Activated CD8-positive, alpha-beta T cell treated with anti-CD3 and anti-CD28 coated beads, Interleukin-2, amount 10 ng/mL, durations not matched to agents 7 days and 5 days (primary cell): ENCODE measurements at places on chromosomes 7 and 10. TPM values are rescaled to one million over a fixed set of nuclear protein-coding genes. Genes with fewer than 3 reads are reported as not detected.

Gene SDK1
- 0.05 TPM for total RNA-seq

Gene HMX2
- not detected for total RNA-seq

- DNase-seq, result peak; percentile 9
These were observed 6.7 kb downstream of the SH2D4B start for GRCh38 chr10:80544316-80544953.

Gene DPYSL4
- 2.2 TPM for total RNA-seq

GRCh38 chr7:19112274-19113001 lies 5.0 kb downstream of the TWIST1 start:
- no peak for DNase-seq

- DNase-seq, result peak; percentile 63
These were observed at the start of gene EPHB6 for GRCh38 chr7:142854372-142855113. EPHB6 (plus strand) TSS chr7:142855076; CDS start chr7:142863228, 8,152 bp downstream.

- DNase-seq, result no peak
These were observed 116.2 kb upstream of the GPR26 start for GRCh38 chr10:123549761-123550454.

Gene NKX2-3
- not detected for total RNA-seq

DNA sequence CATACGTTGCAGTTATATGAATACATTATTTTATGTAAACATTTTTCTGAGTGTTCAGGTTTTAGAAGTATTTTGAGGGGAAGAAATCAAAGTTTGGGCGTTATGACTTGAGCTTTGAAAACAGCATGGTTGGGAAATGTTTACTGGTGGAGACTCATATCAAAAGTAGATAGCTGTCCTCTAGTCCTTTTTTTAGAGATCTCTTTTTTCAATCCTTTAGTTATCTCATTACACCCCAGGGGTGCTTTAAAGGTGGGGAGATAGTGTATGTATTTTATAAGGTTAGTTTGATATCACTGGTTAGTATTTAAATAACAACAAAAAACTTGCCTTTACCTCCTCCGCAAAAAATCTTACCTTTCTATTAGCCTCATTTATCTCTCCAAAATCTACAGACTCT lies 2.3 kb downstream of the DMTF1 start:
- no peak for DNase-seq

DNA sequence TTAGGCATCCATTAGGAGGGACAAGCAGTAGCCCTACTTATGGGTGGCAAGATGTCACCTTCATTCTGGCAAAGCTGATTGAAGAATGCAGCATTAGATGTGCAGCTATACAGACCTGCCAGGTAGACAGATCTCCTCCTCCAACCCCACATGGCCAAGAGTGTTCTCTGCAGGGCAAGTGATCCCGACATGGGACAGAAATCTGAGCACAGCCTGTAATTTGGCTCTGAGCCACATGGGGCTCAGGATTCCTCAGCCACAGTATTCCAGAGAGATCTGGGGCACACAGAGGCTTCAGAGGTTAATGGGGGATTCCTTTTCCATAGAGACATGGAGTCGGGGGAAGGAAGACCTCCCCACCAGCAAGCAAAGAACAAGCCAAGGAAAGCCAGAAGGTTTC lies 58.7 kb upstream of the GDF10 start:
- no peak for DNase-seq

DNA sequence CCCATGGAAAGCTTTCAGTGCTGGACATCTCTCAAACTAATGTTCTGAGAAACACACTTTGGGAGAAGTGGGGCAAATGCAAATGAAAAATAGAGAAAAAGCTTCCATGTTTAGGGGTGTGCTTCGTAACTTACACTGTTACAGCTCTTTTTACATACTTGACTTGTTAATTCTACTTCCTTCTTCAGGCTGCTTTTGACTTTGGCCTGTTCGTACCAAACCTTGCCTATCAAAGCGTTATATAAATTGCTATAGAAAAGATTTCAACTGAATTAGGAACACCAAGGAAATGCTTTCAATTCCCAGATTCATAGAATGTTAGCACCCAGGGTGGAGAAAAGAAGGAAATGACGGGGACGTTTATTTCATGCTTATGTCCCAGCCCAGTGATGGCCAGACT lies 140.8 kb upstream of the PRR15 start:
- no peak for DNase-seq

DNA sequence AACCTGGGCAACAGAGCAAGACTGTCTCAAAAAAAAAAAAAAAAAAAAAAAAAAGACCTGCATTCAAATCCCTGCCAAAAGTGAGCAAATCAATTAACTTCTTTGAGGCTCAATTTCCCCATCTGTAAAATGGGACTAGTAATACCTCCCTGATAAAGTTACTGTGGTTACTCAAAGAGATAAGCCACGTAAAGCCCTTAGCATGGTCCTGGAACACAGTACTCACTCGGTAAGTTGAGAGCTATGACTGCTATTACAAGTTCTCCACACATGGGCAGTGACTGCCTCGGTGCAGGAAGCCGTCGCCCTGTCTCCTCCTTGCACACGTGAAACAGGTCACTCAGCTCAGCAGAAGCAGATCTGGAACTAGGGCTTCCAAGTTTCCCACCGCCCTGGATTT lies 37.9 kb downstream of the DDIT4 start:
- no peak for DNase-seq

GRCh38 chr7:17580141-17580540 lies 281.7 kb downstream of the AHR start:
- DNase-seq, result no peak

Gene ACTR3C
- total RNA-seq, result 4.6 TPM

Gene LMOD2
- total RNA-seq, result not detected

Gene INMT
- not detected for total RNA-seq

DNA sequence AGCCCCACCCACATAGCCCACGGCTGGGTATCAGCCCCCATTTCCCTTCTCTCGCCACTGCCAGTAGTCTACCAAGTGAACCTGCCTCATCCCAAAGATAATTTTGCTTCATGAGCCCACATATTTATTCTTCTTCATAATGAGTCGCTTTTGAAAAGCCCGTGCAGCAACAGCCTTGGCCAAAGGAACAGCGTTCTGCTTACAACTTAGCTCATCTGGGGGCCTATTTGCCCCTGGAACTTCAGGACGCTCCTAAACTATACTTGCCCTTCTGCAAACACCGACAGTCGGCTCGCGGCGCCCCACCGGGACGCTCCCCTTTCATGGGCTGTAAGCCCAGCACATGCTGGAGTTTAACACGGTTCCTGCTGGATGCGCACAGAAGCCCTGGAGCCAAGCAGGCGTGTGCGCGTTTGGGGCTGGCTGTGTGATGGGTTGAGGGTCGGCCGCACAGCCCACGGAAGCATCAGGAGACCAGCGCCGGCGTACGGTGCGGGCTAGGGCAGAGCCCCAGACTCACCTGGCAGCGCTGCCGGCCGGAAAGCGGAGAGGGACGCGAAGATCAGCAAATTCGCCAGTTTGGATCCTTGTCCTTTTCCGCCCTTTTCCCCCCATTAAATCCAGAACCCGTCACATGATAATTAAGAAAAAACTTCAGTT lies 370 bp downstream of the TMEM60 start:
- DNase-seq, result no peak

- no peak for DNase-seq
These were observed 23.7 kb upstream of the CDH23 start for GRCh38 chr10:71372882-71373495.

GRCh38 chr10:120732067-120732466 lies 119.1 kb upstream of the WDR11 start:
- no peak for DNase-seq

GRCh38 chr7:90119178-90119971 lies 34.9 kb upstream of the STEAP1 start:
- peak; percentile 23 for DNase-seq

- no peak for DNase-seq
These were observed 297.4 kb upstream of the NEBL start for GRCh38 chr10:21194510-21194993.

Gene CLDN3
- total RNA-seq, result not detected

- no peak for DNase-seq
These were observed 166.8 kb upstream of the MAGI2 start for GRCh38 chr7:79620291-79620690.

Gene GOLGA7B
- 10.4 TPM for total RNA-seq

Gene ENTPD1
- 14.9 TPM for total RNA-seq

DNA sequence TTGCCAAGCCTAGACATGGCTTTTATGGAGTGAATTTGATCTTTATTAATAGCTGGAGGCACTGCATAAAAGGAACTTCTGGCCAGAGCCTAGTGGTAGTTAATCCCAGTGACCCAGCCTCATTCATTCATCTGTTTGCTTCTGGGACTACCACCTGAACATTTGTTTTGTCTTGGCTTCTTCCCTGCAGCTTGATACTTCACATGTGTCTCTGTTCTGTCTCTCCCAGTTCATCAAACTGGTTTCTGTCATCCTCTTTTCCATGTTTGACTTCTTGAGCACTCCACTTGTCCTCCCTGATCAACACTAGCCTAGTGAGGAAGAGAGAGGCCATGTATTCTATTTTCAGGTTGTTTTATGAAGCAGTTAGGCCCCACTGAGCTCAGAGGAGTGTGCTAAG lies 163.6 kb downstream of the NRG3 start:
- DNase-seq, result no peak

GRCh38 chr7:18675579-18675978 lies 180.0 kb downstream of the HDAC9 start:
- no peak for DNase-seq

Gene ACSM6
- not detected for total RNA-seq

- no peak for DNase-seq
These were observed 172.8 kb upstream of the AKR1E2 start for GRCh38 chr10:4653160-4653559.

Gene CFAP69
- 0.65 TPM for total RNA-seq

Gene GNG11
- not detected for total RNA-seq

DNA sequence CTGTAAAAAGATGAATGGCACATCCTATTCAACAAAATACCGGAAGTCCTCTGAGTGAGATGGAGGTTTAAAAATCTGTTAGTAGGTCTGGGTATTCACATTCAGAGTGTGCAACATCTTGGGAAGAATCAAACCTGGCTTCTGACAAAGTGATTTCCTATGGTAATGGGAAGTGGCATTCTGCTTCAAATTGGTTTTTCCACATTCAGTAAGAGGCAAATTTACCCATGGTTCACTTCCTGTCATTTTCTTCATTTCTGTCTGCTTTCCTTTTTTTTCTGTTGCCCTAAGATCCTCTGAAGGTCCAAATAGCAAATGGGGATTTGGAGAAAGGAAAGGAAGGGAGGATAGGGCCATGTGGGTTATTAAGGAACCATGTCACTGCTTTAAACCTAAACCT lies 218.3 kb downstream of the DOCK4 start:
- no peak for DNase-seq

DNA sequence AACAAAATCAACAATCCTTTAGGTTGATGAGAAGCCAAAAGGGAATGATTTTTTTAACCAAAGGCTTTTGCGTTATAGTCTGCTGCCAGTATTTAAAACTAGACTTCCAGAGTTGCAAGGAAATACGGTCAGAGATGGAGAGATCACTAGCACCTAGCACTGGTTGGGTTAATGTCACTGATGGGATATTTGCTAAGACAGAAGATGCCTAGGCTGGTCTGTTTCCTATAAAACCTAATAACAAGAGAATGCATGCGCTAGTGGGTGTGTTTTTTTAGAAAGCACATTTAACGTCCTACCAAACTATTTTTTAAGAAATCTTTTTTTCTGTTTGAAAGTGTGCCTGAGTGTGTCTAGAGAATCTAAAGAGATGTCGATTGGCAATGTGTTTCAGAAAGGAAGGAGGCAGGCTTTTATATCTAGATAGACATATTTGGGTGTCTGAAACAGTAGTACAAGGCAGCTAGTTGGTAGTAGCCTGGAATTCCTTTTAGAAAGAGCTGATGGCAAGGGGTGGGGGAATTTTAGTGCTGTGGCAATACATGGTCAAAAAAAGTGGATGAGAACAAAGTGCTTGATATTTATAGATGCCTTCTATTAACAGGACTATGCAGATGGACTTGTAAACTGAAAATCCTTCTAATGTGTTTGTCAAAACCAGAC lies 863 bp downstream of the CALD1 start:
- DNase-seq, result no peak

GRCh38 chr10:77405771-77406241 lies 231.8 kb downstream of the KCNMA1 start:
- peak; percentile 30 for DNase-seq

GRCh38 chr10:9188022-9188810 lies 1133.7 kb downstream of the GATA3 start:
- no peak for DNase-seq

Gene CFAP46
- total RNA-seq, result not detected

Gene CRHR2
- total RNA-seq, result not detected

Gene ANLN
- total RNA-seq, result 83.3 TPM

Gene SLC25A13
- total RNA-seq, result 12.0 TPM

Gene TMEM26
- total RNA-seq, result not detected

- no peak for DNase-seq
These were observed 484 bp downstream of the ZNF438 start for GRCh38 chr10:31031205-31031557.

Gene ANKRD30A
- total RNA-seq, result not detected

Gene ING3
- total RNA-seq, result 20.0 TPM

GRCh38 chr10:26372513-26373354 lies 65.4 kb upstream of the APBB1IP start:
- no peak for DNase-seq

- no peak for DNase-seq
These were observed 47.1 kb downstream of the NXPH1 start for GRCh38 chr7:8480527-8480926.

- no peak for DNase-seq
These were observed 796 bp downstream of the CDK14 start for GRCh38 chr7:90596671-90597562.

DNA sequence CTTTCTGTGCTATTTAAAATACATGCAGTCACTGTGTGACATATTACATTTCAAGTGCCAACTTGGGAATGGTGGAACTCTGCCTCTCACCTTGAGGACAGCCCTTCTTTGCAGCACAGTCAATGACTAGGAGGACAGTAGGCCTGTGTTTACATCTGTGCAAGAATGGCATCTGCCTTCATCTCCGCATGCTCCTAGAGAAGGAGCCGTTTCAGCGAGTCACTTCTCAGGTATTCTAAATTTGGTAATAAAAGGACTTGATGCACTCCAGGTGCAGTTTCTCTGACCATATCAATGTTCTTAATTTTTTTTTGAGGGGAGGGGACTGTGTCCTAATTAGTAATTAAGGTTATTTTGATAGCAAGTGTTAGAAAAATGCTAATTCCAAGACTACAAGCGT lies 128.9 kb downstream of the SDK1 start:
- no peak for DNase-seq

DNA sequence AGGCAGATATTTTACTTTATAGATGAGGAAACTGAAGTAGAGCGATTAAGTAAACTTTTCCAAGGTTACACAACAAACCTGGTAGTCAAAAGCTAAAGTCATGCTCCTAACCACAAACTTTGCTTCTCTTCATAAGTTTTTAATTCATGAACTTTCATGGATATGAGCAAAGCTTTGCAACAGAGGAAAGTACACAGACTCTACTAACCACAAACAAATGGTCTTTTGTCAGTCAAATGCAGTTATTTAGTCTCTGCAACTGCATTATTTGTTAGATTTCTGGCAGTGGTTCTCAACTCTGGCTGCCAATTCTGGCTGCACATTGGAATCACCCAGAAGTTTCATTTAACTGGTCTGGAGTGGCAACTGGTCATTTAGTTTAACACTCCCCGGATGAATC lies 140.6 kb upstream of the TMEM168 start:
- no peak for DNase-seq
